ENCODE measurements at places on chromosomes 6 and 20.

DNA sequence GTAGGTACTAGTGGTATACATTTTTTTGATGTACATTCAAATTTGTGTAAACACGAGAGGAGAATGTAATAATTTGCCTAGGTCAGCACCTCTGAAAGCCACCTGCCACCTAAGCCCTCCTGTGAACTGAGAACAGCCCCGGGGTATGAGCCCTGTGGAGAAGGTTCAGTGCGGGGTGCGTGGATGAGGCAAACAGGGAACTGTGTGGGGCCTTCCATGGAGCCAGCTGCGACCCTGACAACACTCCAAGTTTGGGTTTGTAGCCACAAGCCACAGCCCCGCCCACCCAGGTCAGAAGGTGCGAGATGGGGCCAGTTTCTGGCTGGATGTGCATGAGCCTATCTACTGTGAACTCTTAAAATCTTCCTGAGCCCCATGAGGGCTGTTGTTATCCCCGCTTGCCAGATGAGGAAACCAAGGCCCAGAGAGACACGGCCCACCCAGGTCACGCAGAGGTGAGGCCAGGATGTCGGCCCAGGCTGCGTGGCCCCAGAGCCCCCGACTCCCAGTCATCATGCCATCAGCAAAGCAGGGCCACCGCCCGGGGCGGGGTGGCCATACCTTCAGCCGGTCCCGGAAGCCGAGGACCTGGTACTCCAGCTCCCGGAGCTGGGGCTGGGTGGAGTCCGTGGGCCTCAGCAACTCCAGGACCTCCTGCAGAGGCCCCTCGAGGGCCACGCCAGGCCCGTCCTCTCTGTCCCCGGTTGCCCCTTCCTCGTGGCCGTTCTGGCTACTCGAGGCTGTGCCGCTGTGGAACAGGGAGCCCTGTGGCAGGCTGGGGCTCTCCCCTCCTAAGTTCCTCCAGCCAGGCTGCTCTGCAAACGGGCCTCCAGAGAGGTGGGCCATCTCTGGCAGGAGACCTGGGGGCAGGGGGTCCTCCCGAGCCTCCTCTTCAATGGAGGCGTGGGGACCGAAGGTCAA, 89.6 kb downstream of the RIPOR3 start:
- DNase-seq: no peak

DNA sequence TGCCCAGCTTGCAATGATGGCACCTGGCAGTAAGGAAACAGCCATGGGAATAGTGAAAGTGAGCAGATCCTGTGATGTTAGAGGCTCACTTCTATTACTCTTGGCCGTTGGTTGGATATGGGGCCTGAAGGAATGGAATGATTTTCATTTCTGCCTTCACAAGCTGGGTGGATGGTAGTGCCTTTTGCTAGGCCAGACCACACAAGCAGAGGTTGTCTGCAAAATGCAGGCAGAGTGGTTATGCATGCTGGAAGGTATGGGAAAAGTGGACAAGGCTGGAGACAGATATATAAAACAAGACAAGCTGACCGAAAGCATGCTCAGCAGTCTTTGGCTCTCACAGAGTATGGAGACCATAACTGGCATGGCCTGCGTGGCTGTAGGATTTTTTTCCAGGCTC, 50.7 kb upstream of the ERVFRD-1 start:
- DNase-seq: no peak

- no peak for DNase-seq
Measured at GRCh38 chr20:39916236-39916765, 772.7 kb downstream of the MAFB start.

GRCh38 chr6:140879946-140880345, 1252.8 kb upstream of the GJE1 start:
- DNase-seq: no peak

GRCh38 chr6:37007340-37008043, 2.0 kb downstream of the FGD2 start:
- no peak for DNase-seq

- DNase-seq: no peak
Measured at GRCh38 chr6:40325791-40326190, 261.4 kb downstream of the LRFN2 start.

GRCh38 chr6:150282806-150283205, 86.0 kb upstream of the IYD start:
- no peak for DNase-seq

DNA sequence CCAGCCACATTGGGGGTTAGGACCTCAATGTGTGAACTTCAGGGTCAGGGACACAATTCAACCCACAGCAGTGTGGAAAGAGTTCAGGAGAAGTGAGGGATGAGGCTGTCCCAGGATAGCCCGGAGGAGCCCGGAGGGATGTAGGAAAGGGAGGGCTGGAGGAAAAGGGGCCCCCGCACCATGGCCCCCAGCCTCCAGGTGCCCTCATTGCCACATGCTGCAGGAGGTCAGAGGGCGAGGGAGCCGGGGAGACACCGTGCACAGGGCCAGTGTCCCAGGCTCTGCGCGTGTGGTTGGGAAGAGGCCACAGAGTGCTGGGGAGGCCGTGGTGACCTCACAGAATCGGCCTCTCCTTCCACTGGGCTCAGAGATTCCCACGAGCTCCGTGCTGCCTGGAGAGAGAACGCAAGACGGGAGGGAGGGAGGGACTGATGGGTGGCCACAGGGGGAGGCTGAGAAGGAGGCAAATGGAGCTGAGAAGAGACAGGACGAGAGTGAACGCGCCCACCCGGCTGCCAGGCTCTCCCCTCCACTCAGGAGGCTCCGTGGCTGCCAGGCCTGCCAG, 215.1 kb downstream of the DLL1 start:
- DNase-seq: no peak

GRCh38 chr20:3316136-3316535, 77.1 kb upstream of the SLC4A11 start:
- no peak for DNase-seq

- DNase-seq: no peak
Measured at GRCh38 chr6:170135821-170136471, 154.9 kb downstream of the DLL1 start.
